Stimulated activated CD4-positive, alpha-beta T cell treated with anti-CD3 and anti-CD28 coated beads, TNF-alpha, amount 100 ng/mL, for 1 hour (primary cell): ENCODE measurements at places on chromosomes 2 and 18.

DNA sequence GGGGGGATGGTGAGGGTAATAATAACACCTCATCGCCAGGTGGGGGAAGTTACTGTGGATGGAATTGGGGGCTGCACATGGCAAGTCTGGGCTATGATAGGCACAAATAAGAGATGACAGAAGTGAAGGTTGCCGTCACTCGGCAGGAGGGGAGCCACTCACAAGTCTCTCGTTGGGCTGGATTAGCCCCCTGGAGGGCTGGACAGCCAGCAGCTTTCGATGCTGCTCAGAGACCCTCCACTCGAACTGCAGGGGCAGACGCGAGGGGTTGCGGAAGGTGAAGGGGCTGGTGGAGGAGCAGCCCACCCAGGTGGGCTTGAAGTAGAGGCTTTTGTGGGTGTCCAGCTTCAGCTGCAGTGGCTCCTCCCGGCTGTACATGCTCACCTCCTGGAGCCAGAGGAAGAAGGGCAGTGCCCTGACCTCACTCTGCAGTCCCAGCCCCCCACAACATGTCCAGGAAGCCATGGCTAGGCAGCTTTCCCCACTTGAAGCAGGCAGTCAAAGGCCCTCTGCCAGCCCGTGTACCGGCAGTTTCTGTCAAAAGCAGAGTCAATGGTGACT lies 18.2 kb downstream of the CFAP65 start:
- DNase-seq = no peak

DNA sequence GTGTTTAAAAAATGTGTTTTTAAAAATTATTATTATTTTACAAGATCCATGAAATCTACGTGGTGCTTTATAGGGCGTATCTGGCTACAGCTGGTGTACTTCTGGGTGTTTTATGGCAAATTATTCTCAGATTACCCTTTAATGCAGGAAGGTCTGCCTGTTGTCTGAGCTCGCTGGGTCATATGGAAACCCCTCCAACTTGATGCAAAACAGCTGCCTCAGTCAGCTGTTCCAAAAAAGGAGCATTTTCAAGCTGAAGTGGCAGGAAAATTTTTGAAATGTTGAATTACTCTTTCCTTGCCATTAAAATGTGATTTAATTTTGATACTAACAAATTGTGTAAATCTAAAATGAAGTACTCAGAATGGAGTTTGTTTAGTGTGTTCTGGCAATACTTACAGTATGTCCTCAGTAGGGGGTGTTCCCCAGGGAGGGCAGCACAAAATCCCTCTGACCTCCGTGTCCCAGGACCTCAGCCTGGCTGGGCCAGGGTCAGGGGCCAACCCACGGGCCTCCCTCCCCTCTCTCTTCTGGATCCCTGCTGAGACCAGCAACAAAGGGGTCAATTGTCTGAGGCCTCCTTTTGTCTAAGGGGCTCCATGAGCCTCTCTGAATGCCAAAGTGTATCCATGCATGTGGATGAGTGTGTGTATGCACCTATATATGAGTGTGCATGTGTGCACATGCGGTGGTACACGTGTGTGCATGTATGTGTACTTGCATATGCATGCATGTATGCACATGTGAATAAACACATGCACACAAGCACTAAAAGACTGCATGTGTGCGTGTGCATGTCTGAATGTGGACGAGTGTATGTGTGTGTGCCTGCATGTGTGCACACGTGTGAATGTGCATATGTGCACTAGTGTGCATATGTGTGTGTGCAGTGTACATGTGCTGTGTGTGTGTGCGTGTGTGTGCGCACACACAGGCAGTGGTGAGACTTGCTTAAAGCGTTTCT lies 105.4 kb downstream of the ACOXL start:
- DNase-seq = no peak

DNA sequence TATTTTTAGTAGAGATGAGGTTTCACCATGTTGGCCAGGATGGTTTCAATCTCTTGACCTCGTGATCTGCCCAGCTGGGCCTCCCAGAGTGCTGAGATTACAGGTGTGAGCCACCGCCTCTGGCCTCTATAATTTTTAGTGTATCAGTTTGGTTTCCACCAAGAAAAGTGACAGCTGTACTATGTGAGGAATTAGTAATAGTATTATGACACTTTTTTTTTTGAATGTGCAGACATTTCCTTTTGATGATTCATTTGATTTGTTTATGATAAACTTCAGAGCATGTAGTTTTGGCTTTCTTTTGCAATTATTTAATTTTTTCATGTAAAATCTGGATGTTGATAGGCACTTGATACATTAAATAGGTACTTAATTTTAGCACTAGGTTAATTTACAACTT lies 61.5 kb downstream of the PTPN4 start:
- DNase-seq = no peak

DNA sequence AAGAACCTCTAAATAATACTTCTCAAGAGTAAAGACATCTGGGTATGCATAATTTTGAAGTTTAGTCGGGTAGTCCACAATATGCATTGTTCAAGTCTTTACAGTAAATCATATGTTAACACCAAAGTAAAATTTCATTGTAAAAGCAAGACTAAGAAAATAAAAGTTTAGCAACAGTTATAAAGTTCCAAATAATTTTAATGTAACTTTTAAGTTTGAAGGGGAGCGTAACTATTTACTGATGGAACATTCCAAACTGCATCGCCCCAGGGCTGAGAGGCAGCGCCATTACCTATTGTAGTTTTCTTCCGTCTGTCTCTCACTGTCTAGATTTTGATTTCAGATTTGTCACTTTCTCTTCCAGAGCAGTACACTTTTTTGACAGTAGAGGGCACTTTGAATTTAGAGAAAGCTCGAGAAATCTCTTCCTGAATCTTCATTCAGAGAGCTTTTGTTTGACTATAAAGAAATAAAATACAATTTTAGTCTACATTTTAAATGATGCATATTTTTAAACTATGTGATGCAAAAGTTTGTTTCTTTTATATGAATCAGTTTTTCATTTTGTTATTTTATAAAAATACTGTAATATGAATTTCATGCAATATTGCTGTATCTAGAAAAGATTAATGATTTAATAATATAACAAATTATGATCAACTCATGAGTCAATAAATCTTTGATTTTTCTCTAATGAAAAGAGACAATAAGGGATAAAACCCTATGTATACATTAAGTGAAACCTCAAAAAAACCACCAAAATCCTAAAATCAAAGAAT lies 389.8 kb downstream of the FIGN start:
- DNase-seq = no peak

- no peak for DNase-seq
Observed at GRCh38 chr2:166419616-166419934, 43.8 kb upstream of the SCN9A start.

- DNase-seq = no peak
Observed at GRCh38 chr2:188964976-188965546, 9.1 kb upstream of the COL3A1 start.

GRCh38 chr2:21461754-21462240 lies 338.0 kb downstream of the TDRD15 start:
- no peak for DNase-seq

- no peak for DNase-seq
Observed at GRCh38 chr2:16400127-16400623, 265.5 kb downstream of the CYRIA start.

DNA sequence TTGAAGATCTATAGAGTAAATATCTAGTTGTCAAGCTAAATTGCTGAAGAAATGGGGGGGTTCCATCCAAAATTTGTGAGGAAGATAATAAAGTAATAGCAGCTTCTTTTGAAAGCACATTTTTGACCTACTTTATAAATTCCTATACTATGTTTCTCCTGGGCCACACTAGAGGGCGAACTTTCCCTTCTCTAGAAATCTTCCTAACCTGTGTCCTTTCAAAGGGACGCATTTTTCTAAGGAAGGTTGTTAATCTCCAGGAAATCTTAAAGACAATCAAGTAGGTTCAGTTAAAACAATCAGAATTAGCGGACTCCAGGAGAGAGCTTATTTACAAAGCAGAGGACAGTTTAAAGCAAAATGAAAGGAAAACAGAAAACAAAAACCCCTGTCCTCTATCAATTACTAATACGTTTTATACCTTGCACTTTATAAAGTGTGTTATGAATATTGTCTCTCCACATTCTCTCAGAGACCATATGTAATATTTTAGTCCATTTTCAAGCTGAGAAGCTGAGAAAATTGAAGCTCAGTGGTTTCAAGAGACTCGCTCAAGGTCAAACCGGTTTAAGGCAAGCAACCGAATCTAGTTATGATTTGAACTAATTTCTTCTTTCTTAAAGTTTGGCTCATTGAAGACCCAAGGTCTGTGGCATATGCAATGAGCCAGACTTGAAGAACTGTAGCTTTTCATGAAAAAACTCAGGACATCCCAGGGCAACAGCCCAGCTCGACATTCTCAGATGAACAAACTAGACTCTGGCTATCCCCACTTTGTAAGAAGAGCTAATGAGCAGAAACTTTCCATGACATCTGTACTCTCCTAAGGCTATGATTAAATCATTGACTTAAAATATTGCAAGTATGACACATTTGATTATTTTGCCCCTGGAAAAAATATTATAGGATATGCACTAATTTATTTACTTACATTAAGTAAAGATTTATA lies 273.6 kb downstream of the PAX3 start:
- no peak for DNase-seq

DNA sequence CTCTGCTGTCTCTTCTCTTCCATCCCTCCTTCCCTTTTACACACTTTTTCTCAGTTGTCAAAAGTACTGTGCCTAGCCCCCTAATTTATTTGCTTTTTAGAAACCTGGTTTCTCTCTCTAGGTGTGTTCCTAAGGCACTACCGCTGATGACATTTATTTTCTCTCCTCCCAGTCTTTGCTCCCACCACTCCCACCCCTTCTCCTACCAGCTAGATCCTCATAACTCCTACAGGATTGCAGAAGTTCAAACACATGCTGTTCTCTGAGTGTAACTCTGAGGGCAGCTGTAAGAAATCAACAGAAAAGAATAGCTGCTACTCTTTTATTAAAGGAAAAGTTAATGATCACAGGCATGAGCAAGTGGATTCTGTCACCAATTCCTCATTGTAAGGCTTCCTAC lies 22.3 kb upstream of the LRRTM1 start:
- DNase-seq = no peak

GRCh38 chr18:41690332-41691127 lies 264.5 kb upstream of the PIK3C3 start:
- DNase-seq = no peak

GRCh38 chr2:42770288-42771131 lies 6.6 kb upstream of the OXER1 start:
- DNase-seq = no peak

DNA sequence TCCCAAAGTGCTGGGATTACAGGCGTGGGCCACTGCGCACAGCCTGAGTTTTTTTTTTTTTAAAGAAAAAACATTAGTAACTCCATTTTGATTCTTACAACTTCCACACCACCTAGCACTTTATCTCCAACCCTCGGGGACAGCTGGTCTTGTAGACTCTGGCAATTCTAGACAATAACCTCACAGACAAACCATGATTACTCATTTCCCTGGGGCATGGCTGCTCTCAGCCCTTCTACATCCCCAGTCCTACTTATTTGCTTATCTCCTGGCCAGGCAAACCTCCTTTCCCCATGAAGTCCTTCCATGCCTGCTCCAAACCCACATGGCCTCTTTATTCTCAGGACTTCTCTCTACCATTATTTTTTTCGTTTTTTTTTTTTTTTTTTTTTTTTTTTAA lies 91.1 kb downstream of the ACTR3 start:
- no peak for DNase-seq

- DNase-seq = no peak
Observed at GRCh38 chr2:159026170-159026569, 57.7 kb downstream of the TANC1 start.

GRCh38 chr2:172772633-172773032 lies 37.0 kb downstream of the RAPGEF4 start:
- DNase-seq = no peak

DNA sequence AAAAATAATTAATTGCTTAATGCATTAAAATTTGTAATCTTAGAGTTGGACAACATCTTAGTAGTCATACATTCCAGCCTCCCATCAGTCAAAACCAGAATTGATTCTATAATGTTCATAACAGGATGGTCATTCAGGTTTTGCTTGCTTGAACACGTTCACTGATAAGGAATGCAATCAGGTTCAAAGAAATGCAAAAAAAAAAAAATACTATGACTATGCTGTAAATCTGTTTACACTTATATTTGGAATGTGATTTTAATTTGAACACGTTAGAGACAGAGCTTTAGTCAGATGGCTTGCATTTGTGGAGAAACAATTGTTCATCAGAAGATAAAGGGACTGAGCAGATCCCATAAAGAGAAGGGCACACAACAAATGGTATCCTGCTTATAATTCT lies 131.3 kb upstream of the UNC80 start:
- DNase-seq = no peak

GRCh38 chr2:172693037-172693436 lies 42.6 kb upstream of the RAPGEF4 start:
- DNase-seq = no peak

GRCh38 chr2:185668710-185669109 lies 69.9 kb upstream of the FSIP2 start:
- DNase-seq = no peak

DNA sequence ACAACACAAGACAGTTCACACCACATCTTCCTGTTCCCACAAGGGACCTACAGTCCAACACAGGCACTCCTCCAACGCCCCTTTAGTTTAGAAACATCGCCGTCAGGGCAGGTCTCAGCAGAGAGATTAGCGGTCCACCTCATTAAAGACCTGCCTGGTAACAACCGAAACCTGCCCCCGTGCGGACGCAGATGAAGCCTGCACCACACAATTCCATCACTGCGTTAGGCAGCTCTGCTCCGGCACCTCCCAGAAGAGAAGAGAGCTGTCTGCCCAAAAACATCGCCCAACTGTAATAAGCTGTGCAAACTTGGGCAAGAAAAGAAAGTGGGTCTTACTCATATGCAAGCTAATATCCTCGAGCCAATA lies 32.7 kb downstream of the ZNF516 start:
- DNase-seq = no peak

DNA sequence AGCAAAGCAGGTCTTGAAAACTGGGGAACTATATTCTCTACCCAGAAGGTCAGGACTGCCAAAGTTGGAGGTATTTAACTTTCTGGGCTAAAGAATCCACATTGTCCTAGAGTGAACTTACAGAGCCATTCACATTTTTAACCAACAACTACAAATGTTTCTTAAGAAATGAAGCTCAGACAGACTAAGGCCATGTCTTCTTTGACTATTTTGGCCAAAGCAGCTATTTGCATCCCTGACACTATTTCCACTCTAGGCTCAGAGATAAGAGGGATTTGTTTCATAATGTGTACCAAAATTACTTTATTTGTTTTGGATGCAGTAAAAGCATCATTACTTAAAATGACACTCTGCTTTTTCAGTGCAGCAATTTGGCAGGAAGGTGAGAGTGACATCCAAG lies 18.1 kb downstream of the PID1 start:
- DNase-seq = no peak
